ENCODE measurements at places on chromosomes 2 and 18. TPM values are rescaled to one million over a fixed set of nuclear protein-coding genes. Genes with fewer than 3 reads are reported as not detected.

- no peak overlapping the region for H3K4me3 ChIP-seq
- H3K27ac ChIP-seq, result no peak overlapping the region
- H3K36me3 ChIP-seq, result no peaks in the 10 kb centered on the region
- no peaks in the 10 kb centered on the region for H3K27me3 ChIP-seq
These were observed 129.1 kb downstream of the NDUFA10 start for GRCh38 chr2:239896075-239896474.

- no peak overlapping the region for H3K4me3 ChIP-seq
- peaks cover 7% of the 10 kb centered on the region for H3K4me1 ChIP-seq
- no peak for DNase-seq
These were observed 2.6 kb downstream of the ZNF521 start for GRCh38 chr18:25349131-25349925.

- no peak for DNase-seq
- peaks cover 11% of the 10 kb centered on the region for H3K4me1 ChIP-seq
- no peaks in the 10 kb centered on the region for H3K36me3 ChIP-seq
- no peaks in the 10 kb centered on the region for H3K27me3 ChIP-seq
- no peak overlapping the region for H3K27ac ChIP-seq
These were observed 387.2 kb downstream of the SOX11 start for GRCh38 chr2:6079405-6079804.

Gene NT5DC4
- total RNA-seq, result not detected

DNA sequence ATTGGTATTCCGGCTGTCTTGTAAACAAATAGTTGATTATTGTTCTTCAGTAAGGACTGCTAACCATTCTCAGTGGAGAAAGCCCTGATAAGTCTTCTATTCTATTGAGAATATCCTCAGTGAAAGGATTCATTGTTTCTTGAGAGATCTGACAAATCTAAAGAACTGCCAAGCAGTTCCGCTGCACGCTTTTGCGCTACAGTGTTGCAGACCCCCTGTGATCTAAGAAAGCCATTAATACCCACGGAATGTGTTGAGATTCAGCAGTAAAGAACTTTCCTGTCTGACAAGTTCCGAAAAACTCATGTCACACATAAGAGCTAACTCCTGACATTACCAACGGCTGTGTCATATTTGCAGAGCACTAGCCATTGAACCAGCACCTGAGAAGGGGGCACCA is 63.8 kb downstream of the ZNF236 start:
- H3K4me3 ChIP-seq, result no peak overlapping the region
- H3K27ac ChIP-seq, result no peak overlapping the region
- H3K36me3 ChIP-seq, result peaks cover 49% of the 10 kb centered on the region
- no peak for DNase-seq

Gene PNPT1
- 50.9 TPM for total RNA-seq
